GM13976 (cell line): ENCODE measurements at places on chromosomes 6 and 20.

GRCh38 chr20:44707018-44707579 lies 8.1 kb upstream of the CCN5 start:
- no peak for DNase-seq

- no peak for DNase-seq
Observed at GRCh38 chr6:120363429-120363828, 970.9 kb downstream of the TBC1D32 start.

- peak; percentile 25 for DNase-seq
Observed at GRCh38 chr6:20846602-20847028, 312.4 kb downstream of the CDKAL1 start.

DNA sequence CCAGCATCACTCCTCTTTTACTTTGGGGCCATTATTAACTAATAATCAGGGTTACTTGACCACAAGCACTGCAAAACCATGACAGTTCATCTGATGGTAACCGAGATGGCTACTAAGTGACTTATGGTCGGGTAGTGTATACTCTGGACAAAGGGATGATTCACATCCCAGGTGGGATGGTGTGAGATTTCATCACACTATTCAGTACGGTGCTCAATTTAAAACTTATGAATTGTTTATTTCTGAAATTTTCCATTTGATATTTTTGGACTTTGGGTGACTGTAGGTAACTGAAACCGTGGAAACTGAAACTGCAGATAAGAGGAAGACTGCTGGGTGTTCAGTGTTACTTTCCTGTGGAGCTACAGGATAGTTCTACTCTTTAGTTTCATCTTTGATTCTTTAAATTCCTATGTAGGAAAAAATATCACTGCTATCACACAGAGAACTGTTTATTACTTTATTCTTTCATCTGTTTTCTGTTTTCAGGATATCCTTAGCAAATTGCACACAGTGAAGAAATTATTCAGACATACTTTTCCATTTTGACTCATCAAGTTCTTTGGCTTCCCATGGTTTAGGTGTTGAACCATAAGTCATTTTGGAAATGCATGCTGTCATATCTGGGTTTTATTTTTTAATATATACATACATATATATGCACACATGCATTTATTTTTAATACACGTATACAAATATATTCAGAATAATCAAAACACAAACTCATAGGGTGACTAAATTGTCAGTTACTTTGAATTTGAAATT lies 59.1 kb upstream of the C20orf144 start:
- no peak for DNase-seq

GRCh38 chr6:110979565-110980101 lies 2.2 kb upstream of the RPF2 start:
- DNase-seq = no peak

- DNase-seq = no peak
Observed at GRCh38 chr6:14950103-14950969, 295.5 kb upstream of the JARID2 start.

DNA sequence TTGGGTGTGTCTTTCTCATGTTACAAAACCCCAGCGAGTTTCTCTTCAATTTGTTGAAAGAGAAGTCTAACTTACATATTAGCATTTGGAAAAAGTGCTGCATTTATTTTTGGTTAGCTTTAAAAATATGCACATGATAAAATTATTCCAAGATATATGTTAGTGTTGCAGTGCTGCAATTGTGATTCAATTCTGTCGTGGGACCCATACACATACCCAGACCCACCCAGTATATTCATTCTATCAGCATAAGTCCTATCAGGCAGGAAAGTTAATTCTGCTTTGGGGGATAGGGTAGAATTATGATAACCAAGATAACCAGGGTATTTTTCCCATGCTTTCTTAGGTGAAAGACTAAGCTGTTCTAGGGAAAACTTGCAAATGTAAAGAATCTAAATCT lies 313.5 kb downstream of the EPHA7 start:
- DNase-seq = no peak

GRCh38 chr6:98343797-98344196 lies 490.6 kb upstream of the POU3F2 start:
- no peak for DNase-seq

DNA sequence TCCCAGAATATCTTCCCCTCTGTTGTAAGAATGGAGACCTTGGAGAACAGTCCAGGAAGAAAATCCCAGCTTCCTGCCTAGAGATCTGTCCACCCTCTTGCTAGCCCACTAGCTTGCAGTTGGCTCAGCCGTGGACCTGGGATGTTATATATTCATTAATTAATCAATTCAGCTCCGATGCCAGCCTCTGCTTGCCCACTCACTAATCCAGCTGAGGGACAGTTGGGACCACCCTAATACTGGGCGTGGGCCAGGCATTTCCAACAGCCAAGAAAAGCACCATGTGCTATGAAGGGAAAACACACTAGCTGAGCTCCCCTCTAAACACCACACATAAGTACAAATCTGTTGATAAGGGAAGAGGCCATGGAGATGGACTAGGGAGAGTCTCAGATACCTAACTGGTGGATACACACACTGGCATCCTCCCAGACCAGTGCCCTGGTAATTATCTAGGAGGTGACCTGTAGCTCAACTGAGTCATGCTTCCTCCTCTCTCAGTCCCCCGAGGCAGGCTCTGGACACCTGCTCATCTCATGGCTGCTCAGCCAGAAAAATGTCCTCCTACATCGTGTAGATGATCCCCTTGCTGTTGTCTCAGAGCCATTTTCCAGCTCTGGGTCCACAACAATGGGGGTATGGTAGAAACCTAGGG lies 78.9 kb downstream of the ANKRD60 start:
- no peak for DNase-seq

DNA sequence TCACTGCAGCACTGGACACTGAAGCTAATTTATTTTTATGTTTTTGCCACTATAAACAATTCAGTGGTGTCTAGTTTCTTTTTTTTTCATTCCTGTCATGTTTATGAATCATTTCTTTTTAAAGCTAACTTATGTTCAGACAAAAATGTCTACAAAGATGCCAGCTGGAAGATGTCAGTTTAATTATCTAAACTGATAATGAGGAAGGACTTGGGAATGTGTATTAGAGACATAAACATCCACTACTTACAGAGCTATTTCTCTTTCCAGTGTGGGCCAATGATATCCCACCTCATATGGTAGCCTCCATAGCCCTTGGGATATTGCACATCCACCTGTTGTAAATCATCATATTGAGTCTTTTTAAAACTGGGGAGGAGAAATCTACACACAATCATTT lies 132.1 kb upstream of the FAM184A start:
- DNase-seq = no peak

DNA sequence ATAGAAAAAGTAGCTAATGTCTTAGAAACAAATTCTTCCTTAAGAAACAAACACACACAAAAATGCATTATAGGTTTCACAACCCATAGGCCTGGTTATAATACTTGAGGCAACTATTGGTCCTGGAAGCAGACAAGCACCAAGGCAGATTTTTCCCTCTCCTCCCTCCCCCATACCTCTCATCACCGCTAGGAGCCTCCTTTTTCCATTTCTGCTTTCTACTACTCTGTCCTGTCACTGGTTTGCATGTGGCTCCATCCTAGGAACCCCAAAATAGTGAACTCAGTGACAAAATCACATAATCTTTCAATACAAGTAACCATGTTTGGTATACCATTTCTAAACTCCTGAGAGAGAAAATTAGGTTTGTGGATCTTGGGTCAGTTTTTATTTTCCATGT lies 66.1 kb downstream of the HMGCLL1 start:
- DNase-seq = no peak

GRCh38 chr6:98498866-98499265 lies 335.5 kb upstream of the POU3F2 start:
- no peak for DNase-seq

- DNase-seq = no peak
Observed at GRCh38 chr20:58237318-58238132, 9.1 kb upstream of the ANKRD60 start.

DNA sequence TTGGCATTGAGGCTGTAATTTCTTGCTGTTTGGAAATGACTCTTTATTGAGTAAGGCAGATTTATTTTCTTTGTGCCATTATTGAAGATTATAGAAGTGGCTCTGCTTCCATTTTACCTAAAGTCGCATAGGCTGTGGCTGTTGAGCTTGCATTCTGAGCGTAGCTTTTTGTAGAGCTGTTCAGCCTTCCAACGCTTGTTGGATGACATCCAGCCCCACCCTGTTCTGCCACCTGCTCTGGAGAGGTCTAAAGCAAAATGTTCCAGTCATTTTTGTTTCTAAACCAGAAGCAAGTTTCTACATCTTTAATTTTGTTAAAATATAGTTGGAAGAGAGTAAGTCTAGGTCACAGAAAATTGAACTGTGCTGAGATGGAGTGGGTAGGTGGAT lies 24.4 kb downstream of the UST start:
- no peak for DNase-seq

- no peak for DNase-seq
Observed at GRCh38 chr6:5031150-5031549, 27.3 kb upstream of the RPP40 start.

DNA sequence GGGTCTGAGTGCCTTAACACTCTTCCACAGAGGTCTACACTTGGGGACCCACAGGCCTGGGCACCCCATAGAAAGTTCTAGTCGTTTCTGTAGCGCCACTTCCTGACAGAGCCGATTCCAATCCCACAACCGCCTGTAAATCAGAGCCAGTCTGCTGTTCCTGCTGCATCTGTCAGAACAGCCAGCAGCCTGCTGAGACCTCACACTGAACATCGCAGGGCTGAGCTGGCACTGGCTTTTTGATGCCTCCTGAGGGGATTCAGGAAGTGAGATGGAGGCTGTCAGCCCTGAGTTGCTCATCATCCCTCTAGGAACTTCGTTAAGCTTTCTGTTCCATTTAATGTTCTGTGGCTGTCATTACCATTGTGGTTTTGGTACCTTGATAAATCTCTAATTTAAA lies 48.9 kb downstream of the DCBLD1 start:
- no peak for DNase-seq
